ENCODE measurements at places on chromosomes 5 and 9.

DNA sequence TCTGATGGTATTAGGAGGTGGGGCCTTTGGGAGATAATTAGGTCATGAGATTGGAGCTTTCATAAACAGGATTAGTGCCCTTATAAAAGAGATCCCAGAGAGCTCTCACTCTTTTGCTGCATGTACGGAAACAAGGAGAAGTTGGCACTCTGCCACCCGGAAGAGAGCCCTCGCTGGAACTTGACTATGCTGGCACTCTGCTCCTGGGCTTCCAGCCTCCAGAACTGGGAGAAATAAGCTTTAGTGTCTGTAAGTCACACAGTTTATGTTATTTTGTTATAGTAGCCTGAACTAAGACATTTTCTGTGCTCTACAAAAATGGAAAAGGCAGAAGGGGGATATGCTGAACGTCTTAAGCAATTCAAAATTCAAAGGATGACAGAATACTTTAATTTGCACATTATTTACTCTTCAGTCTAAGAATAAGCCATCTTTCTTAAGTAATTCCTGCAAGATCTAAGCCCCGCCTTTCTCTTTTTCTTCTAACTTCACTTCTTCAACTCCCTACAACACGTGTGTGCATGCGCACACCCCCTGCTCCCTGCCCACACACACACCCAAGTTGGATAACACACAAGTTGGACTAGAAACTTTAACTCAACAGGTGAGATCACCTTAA, 17.3 kb downstream of the NFIB start:
- no peak for DNase-seq

DNA sequence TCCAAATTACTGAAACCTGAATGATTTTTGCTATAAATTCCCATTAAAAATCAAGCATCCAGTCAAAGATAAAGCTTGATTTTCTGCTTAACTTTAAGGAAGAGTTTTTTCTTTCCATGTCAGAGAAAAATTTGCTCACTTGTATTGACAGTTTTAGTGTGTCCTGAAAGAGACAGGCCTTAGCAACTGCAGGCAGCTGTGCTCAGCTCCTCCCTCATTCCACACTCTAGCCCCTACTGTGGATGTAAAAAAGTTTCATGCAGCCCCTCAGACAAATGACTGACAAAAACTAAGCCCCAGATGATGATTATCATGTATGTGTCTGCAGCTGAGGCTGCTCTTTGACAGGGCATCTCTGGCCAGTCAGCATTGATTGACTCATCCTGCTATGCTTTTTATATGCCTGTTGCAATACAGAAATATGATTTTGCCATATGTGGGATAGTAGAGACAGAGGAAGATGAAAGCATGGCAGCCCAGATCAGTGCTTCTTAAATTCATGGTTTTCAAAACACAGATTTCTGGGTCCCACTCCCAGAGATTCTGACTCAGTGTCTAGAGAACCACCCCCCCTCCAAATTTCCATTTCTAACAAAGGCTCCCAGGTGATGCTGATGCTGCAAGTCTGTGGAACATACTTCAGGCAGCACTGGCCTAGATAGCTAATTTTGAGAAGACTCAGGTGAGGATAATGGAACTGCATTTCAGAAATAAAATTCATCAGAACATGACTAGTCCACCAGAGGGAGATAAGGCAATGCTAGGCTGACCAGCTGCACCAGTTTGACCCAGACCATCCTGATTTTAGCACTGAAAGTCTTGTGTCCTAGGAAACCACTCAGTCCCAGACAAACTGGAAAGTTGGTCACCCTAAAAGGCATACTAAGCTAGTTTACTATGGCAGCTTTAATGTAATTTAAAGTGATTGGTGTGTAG, 298.7 kb upstream of the KCNN2 start:
- peak; percentile 6 for DNase-seq

- DNase-seq = peak; percentile 89
These were observed 17.9 kb upstream of the ZSWIM6 start for GRCh38 chr5:61313960-61314681.

GRCh38 chr9:126009047-126009446, 261.9 kb downstream of the PBX3 start:
- peak; percentile 7 for DNase-seq

DNA sequence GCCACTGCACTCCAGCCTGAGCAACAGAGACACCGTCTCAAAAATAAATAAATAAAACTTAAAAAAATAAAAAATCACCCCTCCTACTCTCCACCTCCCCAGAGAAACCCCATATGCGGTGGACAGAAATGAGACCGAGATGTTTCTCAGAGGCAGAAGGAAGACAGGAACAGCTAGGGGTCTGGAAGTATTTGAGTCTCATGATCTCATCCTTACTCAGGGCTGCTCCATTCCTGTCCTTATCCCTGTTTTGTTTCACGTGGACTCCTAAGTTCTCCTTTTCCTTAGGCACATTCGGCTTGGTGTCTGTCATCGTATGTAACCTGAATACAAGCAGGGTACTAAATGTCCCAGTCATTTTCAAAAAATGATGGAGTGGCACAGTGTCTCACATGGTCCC, 76.1 kb downstream of the C9orf50 start:
- peak; percentile 71 for DNase-seq

All from ELR (cell line).